ENCODE measurements at places on chromosomes 16 and 17. TPM values are rescaled to one million over a fixed set of nuclear protein-coding genes. Genes with fewer than 3 reads are reported as not detected.
A peak's percentile ranks its signal among the peaks of the same experiment; 100 is the strongest.

DNA sequence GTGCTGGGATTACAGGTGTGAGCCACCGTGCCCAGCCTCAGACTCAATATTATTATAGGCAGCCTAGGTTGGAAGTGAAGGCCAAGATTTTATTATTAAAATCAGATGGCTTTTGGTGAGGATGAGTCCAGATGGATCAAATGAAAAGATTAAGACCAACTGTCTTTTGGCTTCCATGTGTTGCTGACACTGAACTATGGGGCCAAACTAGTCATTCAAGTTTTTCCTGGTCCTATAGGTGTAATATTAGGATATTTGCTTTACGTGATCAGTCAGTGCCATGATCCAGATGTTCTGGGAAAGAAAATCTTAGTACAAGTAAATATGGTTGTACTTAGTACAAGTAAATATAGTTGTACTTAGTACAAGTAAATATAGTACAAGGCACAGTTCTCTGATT is 140.6 kb downstream of the MAP2K6 start:
- DNase-seq = no peak

DNA sequence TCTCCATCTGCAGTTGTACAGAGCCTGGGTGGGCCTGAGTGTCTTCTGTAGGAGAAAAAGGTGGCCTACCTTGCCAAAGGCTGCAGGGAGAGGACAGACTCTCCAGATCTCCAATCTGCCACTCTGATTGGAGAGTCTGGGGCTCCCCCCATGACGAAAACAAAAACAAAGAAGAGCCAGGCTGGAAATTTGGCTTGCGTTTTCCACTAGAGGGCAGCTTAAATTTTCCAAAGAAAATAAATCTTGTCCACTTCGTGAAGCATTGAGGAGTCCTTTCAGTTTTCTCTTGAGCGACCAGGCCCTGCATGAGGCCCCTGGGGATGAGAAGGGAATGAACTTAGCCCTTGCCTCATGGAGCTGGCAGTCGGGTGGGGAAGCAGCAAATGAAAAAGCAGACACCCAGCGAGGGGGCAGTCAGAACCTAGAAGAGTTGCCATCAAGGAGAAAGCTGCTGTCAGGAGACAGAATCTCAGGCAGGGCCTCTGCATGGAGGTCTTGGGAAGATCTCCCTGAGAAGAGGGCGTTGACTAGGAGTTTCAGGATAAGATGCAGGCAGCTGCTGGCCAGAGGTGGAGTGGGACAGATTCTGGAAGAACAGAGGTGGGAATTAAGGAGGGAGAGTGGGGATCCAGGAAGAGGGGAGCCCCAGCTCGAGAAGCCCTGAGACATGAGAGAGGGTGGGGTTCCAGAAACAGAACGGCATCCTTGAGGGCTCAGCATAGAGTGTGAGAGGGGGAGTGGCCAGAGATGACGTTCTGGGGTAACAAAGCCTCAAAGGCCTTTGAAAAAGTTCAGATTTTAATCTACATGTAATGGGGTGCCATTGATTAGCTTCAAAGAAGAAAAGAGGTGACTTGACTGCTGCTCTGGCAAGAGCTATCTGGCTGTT is 8.4 kb upstream of the SHCBP1 start:
- peak; percentile 77 for DNase-seq

- no peak for DNase-seq
These were observed 630.8 kb downstream of the MAF start for GRCh38 chr16:78969721-78970120.

DNA sequence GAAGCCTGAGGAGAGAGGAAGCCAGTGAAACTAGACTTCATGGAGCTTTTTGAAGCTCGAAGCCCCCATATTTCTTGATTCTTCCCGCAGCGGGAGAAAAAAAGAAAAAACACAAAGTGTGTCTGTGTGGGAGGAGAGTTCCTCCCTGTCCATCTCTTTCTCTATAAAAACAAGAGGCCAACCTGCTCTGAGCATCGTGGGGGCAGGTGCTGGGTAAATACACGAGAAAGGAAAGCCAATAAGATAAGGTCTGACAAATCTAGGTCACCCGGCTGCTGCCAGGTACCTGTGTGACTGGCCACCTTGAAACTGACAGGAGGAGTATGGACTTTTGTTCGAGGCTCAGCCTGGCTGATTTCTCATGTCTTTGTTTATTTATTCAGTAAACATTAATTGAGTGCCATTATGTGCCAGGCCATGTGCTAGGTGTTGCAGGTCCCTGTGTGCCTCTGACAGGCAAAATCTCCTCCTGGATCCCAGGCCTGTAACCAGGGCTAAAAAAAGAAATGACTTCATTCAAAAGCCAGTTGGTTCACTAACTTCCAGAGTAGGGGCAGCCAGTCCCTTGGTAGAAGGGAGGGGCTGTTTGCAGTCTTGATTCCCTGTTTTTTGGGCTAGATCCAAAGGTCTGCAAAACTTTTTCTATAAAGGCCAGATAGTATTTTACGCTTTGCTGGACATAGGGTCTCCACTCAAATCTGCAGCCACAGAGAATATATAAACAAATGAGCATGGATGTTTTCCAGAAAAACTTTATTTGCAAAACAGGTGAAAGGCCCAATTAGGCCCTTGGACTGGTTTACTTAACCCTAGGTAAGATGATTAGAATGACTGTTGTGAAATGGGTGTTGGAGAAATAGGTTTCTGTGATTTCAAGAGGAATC is 35.6 kb downstream of the YPEL2 start:
- DNase-seq = peak; percentile 89

GRCh38 chr17:68560966-68561720 is 40.0 kb downstream of the FAM20A start:
- DNase-seq = peak; percentile 59

DNA sequence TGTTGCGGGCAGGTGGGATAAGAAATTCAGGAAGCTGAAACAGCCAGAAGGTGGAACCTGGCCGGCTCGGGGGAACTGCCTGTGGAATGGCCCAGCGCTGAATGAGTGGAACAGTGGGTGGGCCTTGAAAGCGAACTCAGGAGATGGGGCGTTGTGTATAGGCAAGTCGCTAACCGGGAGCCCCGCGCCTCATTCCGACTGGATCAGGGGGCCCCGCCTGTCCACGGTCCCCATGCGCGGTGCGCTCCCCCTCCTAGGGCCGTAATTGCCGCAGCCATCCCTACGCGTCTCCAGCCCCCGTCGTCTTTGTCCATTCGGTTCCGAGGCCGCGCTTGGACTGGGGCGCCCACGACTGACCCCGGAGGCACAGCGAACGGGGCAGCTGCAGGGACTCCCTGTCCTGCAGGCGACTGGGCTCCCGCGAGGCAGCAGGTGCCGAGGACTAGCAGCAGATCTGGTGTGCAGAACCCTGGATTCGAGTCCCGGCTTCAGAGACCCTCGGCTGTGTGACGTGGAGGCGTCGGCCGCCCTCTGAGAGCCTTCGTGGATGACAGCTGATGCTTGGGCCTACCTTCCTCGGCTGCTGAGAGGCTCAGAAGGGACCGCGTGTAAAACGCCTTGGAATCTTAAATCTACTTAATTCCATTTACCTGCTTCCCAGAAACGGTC is 10.9 kb upstream of the CA4 start:
- no peak for DNase-seq

DNA sequence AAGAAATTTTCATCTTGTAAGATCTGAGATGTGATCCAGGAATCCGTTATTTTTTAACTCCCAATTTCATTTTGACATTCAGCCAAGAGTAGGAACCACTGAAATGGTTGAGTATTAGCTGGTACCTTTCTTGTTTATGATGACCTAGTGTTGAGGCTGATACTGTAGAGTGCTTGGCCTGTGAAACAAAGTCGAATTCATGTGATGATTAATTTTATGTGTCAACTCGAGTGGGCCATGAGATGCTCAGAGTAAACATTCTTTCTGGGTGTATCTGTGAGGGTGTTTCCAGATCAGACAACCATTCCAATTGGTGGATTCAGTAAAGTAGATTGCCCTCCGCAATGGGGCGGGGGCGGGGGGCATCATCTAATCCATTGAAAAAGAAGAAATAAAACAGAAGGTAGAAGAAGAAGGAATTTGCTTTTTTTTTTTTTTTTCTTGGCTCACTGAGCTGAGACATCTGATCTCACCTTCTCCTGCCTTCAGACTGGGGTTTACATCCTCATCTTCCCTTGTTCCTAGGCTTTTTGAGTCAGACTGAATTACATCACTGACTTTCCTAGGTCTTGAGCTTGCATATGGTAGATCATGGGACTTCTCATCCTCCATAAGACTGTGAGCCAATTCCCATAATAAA is 264.6 kb upstream of the KCNJ16 start:
- no peak for DNase-seq

GRCh38 chr16:66135421-66135831 is 231.1 kb upstream of the CDH5 start:
- DNase-seq = peak; percentile 47

GRCh38 chr17:42225646-42226045 is 31.4 kb upstream of the GHDC start:
- DNase-seq = no peak

- peak; percentile 70 for DNase-seq
These were observed 90.9 kb upstream of the BCAR1 start for GRCh38 chr16:75342308-75342811.

GRCh38 chr17:71118039-71118438 is 948.7 kb downstream of the KCNJ2 start:
- peak; percentile 22 for DNase-seq

- no peak for DNase-seq
These were observed 1.4 kb upstream of the SP6 start for GRCh38 chr17:47852113-47852949.

DNA sequence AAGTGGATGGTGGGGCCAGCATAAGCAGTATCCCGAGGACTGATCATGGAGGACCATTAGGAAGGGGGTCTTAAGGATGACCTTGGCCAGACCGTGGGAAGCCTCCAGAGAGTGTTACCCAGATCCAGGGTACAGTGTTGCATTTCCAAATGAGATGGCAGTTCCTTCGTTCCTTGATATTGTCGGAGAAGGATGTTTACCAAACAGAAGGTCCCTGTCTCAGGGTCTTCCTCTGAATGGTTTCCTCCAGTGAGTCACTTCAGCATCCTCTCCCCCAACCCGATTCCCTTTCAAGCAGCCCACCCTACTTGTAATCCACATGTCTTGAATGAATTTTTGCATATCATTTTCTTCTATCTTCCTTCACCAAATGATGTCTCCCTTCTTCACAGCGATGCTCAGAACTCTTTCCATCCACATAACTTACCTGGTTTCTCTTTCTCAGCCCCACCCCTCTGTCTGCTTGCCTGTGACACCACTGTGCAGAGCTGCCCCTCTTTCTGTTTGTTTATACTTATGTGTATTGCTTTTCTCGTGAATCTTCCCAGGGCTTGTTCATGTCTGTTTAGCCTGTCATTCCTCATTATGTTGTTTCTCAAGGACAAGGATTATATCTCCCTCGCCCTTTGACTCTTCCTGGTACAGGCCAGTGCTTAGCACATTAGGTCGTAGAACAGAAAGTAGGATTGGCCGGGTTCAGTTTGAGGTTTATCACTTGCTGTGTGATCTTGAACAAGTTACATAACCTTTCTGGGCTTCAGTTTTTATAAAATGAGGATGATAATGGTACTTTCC is 5.7 kb downstream of the GOSR2 start:
- no peak for DNase-seq

Gene HSPB9
- total RNA-seq = not detected

Gene TBC1D26
- not detected for total RNA-seq

Gene KRTAP9-9
- not detected for total RNA-seq

Gene RAB11FIP4
- total RNA-seq = 0.83 TPM

Gene B4GALNT2
- total RNA-seq = not detected

Gene MYH3
- 7,123 TPM for total RNA-seq
